ENCODE measurements at places on chromosomes 1 and 21.

- no peak for DNase-seq
Observed at GRCh38 chr1:204390751-204391466, 20.7 kb downstream of the PPP1R15B start.

- no peak for DNase-seq
Observed at GRCh38 chr1:24903560-24903954, 26.5 kb downstream of the RUNX3 start.

DNA sequence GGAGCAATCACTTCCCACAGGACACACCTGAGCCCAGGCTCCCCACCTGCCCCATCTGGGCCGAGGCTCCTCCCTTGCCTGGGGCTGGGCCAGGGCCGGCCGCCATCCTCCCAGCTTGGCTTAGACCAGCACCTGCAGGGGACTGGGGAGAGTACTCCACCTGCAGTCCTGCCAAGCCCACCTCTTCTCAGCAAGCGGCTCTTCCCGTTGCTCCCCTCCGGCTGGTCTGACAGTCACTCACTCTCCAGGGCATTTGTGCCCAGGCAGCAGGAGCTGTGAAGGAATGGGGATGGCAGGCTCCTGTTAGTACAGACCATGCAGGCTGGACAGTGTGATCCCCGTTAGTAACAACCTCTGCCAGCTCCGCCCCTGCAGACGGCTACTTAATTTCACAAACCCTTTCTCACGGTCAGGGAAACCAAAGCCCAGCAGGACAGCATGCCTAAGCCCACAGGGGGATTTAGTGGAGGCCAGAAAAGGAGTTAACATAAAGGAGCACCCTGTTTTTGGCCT is at the start of gene FYB2:
TSS of gene FYB2 (minus strand) at position 18 of the 513 bp plus-strand sequence. CDS start 114 bp downstream, outside the sequence.
- no peak for DNase-seq

GRCh38 chr21:38771536-38771935 is 34.2 kb upstream of the ETS2 start:
- DNase-seq: no peak

GRCh38 chr1:11765661-11766428 is 3.9 kb downstream of the C1orf167 start:
- no peak for DNase-seq

GRCh38 chr1:190212450-190212849 is 265.2 kb downstream of the BRINP3 start:
- DNase-seq: no peak

DNA sequence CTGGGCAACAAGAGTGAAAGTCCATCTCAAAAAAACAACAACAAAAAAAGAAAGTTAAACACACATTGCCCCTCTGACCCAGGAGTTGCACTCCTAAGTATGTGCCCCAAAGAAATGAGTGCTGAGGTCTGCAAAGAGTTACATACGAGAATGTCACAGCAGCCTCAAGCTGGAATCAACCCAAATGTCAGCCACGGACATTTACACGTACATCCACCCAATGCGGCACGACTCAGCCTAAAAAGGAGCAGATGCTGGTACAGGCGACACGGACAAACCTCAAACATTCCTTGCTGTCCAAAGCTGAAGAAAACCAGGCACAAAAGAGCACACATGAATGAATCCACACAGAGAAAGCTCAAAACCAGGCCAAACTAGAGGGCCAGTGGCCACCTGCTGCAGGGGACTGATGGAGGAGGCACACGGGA is 46.8 kb upstream of the ECE1 start:
- DNase-seq: no peak

DNA sequence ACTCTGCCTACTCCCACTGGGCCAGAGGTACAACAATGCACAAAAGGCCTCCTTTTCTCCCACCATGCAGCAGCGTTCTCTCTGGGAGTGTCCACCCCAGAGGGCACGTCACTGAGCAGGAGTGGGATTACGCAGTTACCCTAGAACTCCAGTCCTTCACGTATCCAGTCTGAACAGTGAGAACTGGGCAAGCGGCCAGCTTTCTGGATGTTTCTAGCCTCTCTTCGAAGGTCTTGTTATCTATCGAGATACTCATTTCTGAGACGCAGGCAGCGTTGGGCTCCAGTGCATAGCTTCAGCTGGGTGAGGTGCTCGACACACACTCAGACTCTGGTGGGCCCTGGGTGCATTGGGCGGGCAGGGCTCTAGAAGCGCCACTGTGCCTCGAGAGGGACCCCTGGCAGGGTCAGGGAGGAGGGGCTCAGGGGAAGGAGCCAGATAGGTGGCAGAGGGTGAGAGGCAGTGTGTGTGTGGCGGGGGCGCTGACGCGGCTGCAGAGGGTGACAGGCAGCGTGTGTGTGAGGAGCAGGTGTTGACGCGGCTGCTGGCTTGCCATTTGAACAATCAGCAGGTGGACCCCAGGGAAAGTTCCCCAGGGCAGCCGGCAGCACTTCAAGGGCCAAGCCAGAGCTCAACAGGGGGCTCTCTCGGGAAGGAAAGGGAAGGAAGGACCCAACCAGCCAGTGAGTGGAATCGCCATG is 27.9 kb downstream of the PRDM15 start:
- DNase-seq: no peak

DNA sequence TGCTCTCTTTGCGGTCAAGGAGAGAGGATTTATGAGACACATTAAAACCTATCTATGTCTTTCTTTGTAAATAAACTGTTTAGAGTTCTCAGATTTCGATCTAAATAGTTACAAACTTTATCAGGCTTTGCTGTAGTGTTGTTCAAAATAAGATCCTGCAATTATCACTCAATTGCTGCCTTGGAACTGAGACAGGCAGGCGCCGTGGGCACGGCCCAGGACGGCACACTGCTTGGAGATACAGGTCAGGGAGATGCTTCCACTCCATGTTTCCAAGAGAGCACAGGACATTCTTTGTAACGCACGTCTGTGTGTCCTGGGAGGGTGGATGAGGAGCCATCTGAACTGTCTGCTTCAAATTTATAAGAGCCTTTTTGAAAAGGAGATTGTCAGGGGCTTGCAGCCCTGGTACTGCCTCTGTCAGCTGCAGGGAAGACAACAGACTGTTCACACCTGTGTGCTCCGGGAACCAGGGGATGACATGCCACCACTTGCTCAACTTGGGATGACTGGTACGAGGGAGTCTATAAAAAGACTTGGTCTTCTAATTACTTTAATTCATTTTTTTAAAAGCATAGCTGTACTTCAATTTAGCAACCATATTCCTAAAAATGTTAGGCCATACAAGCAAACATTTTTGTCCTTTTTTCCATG is 472.9 kb upstream of the RUNX1 start:
- no peak for DNase-seq

GRCh38 chr21:33914188-33914587 is 1.4 kb downstream of the ATP5PO start:
- no peak for DNase-seq

DNA sequence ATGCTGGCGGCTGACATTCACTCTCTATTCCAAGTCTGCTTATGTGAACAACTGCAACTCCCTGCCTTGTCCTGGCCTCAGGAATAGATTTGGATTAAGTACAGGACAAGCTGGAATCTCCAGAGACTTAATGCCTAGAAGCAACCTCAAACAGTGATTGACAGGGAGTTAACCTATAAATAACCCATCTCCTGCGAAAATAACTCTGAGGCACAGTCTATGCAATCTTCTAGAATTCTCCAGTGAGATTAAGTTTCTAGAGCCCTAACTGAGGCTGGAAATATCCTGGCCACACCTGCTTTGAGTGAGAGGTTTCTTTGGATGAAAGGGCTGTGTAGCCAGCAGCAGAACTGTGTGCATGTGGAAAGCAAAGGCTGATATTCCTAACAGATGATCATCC is 25.3 kb upstream of the ATP1A1 start:
- DNase-seq: no peak

DNA sequence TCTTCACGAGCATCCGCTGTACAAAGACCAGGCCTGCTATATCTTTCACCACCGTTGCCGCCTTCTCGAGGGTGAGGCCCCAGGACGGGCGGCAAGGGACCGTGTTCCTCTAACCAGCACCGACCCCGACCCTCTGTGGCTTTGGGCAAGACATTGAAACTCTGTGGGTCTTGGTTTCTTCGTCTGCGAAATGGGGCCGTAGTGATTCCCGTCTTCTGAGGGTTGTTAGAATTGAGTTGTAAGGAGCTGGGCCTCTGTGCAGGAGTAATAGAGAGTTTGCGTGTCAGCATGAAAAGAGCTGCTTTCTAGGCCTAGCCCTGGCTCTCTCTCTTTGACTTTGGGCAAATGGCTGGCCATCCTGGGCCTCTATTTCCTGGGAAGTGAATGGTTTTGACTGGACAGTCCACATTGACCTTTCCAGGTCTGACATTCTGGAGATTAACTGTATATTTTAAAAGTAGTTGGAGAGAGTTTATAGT is 591 bp downstream of the MRPL37 start:
- no peak for DNase-seq

GRCh38 chr1:12407050-12407961 is 177.5 kb downstream of the VPS13D start:
- DNase-seq: no peak
